Kidney epithelial cell (primary cell): ENCODE measurements at places on chromosomes 2 and 18.

DNA sequence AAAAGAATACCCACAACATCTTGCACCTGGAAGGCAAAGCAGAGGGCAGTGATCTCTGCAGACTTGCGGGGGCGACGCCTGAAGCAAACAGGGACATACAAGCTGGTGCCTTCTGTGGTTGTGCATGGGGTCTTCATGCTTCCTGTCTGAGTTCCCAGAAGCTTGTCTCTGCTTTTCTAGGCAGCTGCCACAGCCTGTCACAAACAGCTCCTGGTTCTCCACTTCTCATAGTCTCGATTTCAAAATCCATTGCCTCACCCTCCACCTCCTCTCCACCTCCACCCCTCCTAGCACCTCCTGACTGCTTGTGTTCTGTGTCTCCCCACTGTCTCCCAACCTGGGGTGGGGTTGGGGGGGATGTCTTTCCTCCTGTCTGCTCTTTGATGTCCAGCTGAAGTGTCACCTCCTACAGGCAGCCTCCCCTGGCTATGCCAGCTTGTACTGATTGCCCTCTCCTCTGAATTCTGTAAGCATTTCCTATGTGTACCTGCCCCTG lies 1.7 kb upstream of the PROC start:
- no peak for DNase-seq

DNA sequence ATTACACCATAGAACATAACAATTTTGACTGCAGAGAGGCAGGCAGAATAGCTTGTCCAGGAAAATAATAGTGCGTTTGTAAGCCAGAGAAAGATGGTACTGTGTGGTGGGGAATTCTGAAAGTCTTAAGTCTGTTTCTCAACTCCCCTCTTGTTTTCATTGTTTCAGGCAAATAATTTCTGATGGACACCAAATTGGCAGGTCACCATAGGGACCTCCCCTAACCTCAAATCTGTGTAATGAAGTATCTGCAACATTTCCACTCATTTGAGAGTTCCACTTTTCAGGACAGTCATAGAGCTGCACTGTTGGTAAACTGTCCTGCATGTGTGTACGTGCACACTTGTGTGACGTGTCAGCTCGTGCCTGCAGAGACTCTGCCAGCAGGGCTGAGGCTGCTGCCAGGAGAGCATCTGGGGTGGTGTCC lies 195.6 kb downstream of the AGAP1 start:
- no peak for DNase-seq

- DNase-seq = no peak
Measured at GRCh38 chr18:12476955-12477354, 69.2 kb downstream of the PRELID3A start.

DNA sequence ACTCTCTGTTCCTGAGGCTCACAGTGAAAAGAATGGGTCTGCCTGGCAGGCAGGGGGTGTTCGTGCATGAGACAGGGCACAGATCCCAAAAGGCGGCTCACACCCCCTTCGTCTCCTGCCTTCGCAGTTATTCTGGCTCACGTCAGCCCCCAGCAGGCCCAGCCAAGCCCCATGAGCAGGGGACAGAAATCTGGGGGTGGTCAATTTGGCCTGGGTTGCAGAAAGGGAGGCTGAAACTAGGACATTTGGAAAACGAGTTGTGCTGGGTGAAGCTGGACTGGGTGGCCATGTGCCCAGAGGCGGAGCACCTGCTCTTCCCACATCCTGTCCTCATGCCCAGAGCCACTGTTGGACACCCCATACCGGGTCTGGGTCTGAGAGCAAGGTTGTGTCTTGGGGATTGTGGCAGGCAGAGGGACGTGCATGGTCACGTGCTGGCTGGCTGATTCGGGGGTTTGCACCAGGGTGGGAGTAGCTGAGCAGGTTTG lies 99.0 kb upstream of the MCFD2 start:
- DNase-seq = no peak

- peak; percentile 42 for DNase-seq
Measured at GRCh38 chr2:4214444-4215205, 511.2 kb downstream of the DCDC2C start.

GRCh38 chr18:35982409-35983114 lies 10.1 kb downstream of the RMP24 start:
- no peak for DNase-seq

DNA sequence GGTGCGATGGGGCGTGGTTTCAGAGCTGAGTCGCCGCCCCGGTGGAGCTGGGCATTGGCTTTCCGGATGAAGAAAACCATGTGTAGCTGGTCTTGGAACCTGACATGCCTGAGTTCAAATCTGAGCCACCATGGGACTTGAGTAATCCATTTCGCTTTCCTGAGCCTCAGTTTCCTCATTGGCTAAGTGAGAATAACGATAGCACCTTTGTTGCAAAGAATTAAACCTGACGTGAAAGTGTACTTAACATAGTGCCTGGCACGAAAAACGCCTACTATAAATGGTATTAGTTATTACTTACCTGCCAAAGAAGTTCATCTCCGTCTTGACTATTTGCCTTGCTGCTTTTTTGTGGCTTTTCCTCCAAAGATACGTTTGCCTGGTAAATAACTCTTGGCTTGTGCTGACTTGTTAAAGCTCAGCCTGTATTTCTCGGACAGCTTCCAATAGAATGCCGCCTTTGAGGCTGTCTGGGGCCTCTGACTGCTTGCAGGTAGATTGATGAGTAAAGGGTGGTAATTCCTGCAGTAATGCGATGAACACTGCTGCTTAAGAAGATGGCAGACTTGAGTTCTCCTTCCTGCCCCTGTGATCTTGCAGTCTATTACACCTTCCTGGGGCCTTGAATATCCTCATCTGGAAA lies 1.3 kb downstream of the CDCA7 start:
- DNase-seq = no peak

DNA sequence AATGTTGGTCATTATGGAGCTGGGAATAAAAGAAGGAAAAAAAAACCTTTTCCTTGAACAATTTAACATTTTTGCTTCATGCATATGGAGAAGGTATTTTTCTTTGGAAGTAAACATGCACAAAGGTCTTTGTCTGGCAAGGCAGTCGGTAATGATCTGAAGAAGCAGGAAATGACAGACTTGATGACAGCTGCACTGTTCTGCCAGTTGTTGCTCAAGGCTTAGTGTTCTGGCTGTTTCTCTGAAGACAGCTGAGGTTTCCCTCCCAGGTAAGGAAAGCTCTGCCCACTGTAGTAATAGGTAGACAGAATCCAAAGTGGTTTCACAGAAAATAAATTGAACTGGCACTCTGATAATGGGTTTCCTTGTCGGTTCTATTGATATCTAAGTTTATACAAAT lies 308.4 kb upstream of the GCFC2 start:
- DNase-seq = no peak

DNA sequence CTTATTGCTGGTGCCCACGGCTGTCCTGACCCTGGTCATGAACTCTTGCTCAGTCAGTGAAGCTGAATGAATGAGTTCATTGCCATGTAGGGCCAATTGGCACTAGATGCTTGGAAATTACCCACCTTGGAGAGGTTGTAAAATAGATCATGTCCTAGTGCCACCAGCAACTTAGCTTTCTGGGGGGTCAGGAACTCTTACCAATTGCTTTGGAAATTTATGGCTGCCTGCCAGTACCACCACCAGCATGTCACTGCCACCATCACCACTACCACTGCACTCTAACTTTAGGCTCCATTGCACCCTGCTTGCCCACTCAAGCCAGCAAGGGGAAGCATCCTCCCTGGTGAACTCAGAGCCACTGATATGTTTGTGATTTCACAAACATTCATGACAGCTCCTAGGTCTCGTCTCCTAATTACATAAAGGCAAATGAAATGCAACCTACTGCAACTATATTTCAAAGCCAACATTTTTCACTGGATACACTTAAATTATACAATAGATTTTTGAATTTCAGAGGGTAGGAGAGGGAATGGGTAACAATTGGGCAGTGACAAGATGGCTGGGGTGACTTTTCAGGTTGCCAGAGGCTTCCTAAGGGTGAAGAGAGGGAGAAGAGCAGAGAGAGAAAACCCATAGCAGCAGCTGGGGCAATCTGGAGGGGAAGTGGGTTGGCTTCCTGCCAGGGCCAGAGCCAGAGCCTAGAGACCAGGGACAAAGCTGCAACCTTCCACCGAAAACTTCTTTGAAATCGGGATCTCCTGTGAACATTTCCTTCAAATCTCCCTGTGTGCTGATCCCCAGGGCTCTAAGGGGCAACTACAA lies 3.5 kb upstream of the EMILIN1 start:
- no peak for DNase-seq

- no peak for DNase-seq
Measured at GRCh38 chr2:48218169-48218568, 311.8 kb upstream of the STON1 start.

DNA sequence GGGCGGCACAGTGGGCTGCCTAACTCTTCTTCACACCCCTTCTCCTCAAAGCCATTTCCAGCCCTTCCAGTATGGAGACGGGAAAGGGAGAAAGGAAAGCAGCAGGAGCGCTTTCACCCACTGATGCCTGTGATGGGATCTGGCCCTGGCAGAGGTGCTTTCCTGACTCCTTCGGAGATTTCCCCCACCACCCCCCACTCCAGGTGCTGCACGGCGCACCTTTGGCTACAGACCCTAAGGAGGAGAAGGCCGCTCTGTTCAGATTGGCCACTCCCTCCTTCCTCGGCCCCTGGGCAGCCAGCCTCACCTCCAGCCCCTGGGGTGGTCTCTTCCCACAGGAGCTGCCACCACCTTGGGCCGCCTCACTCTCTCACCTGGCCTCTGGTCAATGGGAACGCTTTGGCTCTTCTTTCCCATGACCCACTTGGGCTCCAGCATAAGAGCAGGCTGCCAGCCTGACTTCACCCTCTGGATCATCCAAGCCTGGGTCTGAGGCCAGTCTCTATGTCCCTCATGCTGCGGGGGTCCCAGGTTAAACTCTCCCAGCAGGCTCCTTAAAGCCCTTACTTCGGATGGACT lies 18.4 kb upstream of the MAL start:
- no peak for DNase-seq

GRCh38 chr18:47997338-47997780 lies 66.9 kb upstream of the SMAD2 start:
- no peak for DNase-seq

DNA sequence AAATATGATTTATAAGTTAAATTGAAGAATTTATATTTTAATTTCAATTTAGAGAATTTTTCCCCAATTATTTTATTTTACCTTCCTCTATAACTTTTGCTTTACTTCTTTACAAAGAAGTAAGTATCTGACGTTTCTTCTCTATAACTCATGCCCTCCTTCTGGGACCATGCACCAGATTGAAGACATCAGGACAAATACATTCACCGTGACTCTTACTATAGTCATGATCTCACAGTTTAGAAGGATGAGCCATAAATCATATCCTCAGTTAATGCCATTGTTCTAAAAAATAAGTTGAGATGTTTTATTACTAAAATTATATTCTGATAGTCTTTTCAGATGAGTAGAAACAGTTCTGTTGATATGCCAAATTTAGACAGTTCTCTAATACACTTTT lies 279.3 kb downstream of the TMX3 start:
- DNase-seq = no peak

DNA sequence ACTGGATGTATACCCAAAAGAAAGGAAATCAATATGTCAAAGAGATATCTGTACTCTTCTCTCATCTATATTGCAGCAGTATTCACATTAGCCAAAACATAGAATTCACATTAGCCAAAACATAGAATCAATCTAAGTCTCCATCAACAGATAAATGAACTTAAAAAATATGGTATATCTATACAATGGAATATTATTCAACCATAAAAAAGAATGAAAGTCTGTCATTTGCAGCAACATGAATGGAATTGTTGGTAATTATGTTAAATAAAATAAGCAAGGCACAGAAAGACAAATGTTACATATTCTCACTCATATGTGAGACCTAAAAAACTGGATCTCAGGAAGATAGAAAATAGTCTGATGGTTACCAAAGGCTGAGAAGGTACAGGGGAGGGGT lies 212.1 kb upstream of the ZC3H15 start:
- no peak for DNase-seq

DNA sequence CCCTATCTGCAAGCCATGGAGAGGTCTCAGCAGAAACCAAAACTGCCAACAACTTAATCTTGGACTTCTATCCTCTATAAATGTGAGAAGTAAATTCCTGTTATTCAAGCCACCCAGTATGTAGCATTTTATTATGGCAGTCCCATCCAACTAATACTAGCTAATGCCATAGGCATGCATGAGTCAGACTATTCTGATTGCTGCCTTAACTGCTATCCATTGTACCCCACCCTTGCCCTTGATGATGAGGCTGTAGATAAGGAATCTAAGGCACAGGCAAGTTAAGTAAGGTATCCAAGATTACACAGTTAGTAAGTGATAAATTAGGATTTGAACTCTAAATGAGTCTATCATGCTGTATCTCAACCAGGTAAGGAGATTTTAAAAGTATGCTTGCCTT lies 223.0 kb downstream of the UBE2E3 start:
- DNase-seq = peak; percentile 81

- no peak for DNase-seq
Measured at GRCh38 chr18:27616324-27616723, 431.2 kb upstream of the CHST9 start.

DNA sequence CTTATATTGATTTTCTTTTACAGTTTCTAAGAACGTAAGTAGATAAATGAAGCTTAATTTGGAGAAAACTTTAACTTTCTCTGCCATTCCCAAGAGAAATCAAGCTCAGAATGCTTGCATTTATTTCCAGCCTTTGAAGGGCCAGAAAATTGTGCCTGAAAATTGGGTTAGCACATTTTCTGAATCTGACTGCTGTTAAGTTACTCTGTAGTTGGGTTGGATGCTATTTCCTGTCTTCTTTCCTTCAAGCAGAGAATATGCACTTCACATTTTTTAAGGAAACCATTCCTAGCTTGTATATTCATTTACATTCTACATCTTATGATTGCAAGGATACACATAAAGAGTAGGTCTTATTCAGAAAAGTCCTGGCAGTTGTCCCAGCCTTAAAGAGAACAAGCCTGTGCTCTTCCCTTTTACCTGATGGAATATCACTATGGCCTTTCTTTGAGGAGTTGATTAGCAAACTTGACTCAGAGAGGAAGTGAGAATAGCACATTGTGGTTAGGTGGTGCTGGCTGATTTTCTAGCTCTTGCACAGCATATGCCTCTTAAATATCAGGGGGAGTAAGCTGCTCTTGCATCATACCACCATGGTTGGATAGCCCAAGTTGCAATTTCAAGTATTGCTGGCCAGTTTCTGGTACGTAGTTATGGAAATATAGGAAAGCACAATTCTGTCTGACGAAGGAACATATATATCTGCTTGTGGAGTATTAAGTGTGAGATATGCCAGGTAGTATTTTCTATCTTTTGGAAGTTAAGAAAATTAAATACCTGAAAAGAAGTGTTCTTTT lies 133.7 kb downstream of the COMMD1 start:
- DNase-seq = peak; percentile 18

GRCh38 chr2:67277450-67277849 lies 119.7 kb upstream of the ETAA1 start:
- DNase-seq = no peak

GRCh38 chr2:30628341-30628740 lies 178.9 kb downstream of the CAPN13 start:
- peak; percentile 52 for DNase-seq

GRCh38 chr2:151367571-151367970 lies 10.2 kb downstream of the TNFAIP6 start:
- no peak for DNase-seq

DNA sequence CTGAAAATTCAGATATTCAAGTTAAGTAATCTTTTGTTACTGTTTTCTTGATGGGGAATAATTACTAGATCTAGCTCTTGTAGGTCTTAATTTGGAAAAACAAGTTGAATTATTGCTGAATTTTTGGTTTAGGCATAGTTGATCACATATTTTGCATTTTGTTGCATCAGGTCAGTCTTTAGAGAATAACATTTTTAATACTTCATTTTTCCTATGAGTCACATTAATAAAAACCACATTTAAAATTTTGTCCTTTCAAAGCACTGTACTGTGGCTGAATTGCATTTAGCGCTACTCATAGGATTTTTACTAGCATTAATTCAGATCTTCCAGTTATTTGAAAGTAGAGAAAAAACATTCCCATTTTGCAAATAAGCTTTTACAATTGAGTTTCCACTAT lies 23.2 kb downstream of the MAP4K4 start:
- no peak for DNase-seq
